ENCODE measurements at places on chromosomes 4 and X. TPM values are rescaled to one million over a fixed set of nuclear protein-coding genes. Genes with fewer than 3 reads are reported as not detected.

NMU gene
- total RNA-seq: 1.0 TPM

FRMPD3 gene
- total RNA-seq: 0.07 TPM

IGSF1 gene
- total RNA-seq: 0.23 TPM

MND1 gene
- 13.3 TPM for total RNA-seq

SLC34A2 gene
- total RNA-seq: 0.02 TPM

AASDH gene
- 3.0 TPM for total RNA-seq

CLCN5 gene
- 3.0 TPM for total RNA-seq

CSAG3 gene
- total RNA-seq: not detected

SPANXA1 gene
- total RNA-seq: not detected

SH3BGRL gene
- total RNA-seq: 41.1 TPM

IGFBP7 gene
- total RNA-seq: 251 TPM

AFAP1 gene
- 23.2 TPM for total RNA-seq

GPR119 gene
- total RNA-seq: not detected

SUPT20HL2 gene
- total RNA-seq: not detected

GAB3 gene
- total RNA-seq: 0.85 TPM

SPANXC gene
- total RNA-seq: 0.64 TPM

TBX22 gene
- total RNA-seq: not detected

HERC5 gene
- 3.6 TPM for total RNA-seq

PCDH18 gene
- total RNA-seq: not detected

CC2D2A gene
- total RNA-seq: 12.6 TPM

MRFAP1 gene
- total RNA-seq: 243 TPM

KLHL15 gene
- 3.4 TPM for total RNA-seq

TKTL2 gene
- total RNA-seq: not detected

RWDD4 gene
- 19.7 TPM for total RNA-seq

SATL1 gene
- total RNA-seq: not detected

PAGE4 gene
- total RNA-seq: not detected

HPSE gene
- 1.5 TPM for total RNA-seq

CPXCR1 gene
- total RNA-seq: not detected

DSPP gene
- not detected for total RNA-seq
